ENCODE measurements at places on chromosomes 2 and 18.

- no peak for DNase-seq
Observed at GRCh38 chr2:190405070-190405469, 3.1 kb upstream of the MFSD6 start.

- peak; percentile 98 for DNase-seq
Observed at GRCh38 chr2:60530660-60531281, 22.7 kb downstream of the BCL11A start.

GRCh38 chr2:126864861-126865260 lies 33.8 kb upstream of the TEX51 start:
- DNase-seq: peak; percentile 15

- no peak for DNase-seq
Observed at GRCh38 chr18:60555625-60556024, 183.1 kb upstream of the MC4R start.

- DNase-seq: no peak
Observed at GRCh38 chr18:8151181-8151580, 458.1 kb upstream of the RAB12 start.

GRCh38 chr2:134642938-134643337 lies 75.9 kb downstream of the TMEM163 start:
- DNase-seq: no peak

- DNase-seq: no peak
Observed at GRCh38 chr2:227301523-227301922, 23.5 kb upstream of the MFF start.

DNA sequence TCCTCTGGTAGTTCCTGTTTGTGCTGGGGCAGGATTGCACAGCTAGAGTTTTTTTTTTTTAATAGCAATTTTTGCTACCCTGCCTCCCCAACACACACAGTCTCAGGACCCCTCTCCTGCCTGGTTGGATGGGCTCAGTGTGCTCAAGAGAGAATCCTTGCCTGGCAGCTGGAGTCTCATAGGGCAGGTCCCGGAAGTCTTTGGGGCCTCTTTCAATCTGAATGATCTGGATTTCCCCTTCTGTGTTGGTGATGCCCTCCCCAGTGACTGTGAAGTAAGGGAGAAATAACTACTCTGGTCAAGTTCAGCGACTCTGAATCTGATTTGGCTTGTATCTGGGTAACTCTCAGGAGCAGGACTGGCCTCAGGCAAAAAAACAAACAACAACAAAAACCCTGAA lies 220.6 kb upstream of the LRRTM1 start:
- no peak for DNase-seq

- no peak for DNase-seq
Observed at GRCh38 chr2:158890296-158890905, 78.0 kb upstream of the TANC1 start.

DNA sequence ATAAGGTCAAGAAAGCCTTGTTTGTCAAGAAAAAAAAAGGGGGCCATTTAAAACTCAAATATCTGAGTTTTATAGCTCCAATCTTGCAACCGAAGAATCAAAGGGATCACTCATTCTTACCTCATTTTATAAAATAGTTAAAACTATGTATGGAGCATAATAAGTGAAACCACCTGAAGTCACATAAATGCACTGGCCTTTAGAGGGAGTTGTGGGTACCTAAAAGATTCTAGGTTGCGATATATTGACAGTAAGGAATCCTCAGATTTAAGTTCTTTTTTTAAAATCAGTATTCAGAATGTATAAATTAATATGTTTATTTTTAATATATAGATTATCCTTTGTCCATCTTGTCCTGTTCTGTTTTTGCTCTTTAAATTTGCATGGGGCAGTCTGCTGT lies 3.4 kb downstream of the ARHGAP28 start:
- DNase-seq: no peak

GRCh38 chr2:26630669-26631360 lies 10.4 kb downstream of the CIB4 start:
- no peak for DNase-seq

GRCh38 chr18:12839526-12840196 lies 44.4 kb downstream of the PTPN2 start:
- DNase-seq: no peak

DNA sequence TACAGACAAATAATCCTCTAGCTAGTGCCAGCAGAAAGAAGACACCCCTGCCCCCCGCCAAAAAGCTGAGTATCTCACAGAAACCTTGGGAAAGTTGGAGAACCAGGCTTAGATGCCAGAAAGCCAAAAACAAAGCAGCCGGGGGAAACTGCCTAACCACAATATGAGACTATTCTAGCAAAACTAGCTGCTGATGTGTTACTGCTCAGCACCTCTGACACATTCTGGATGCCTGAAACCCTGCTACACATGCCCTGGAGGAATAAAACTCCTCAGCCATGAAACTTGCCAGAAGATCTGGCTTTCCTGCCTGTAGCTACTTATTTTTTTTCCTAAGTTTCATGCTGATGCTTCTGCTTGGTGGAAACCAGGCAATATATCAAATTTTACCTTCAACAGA lies 122.7 kb upstream of the GCFC2 start:
- DNase-seq: no peak

GRCh38 chr18:67305466-67305865 lies 211.1 kb downstream of the DSEL start:
- DNase-seq: no peak

GRCh38 chr2:147772781-147773180 lies 72.0 kb upstream of the ACVR2A start:
- no peak for DNase-seq

DNA sequence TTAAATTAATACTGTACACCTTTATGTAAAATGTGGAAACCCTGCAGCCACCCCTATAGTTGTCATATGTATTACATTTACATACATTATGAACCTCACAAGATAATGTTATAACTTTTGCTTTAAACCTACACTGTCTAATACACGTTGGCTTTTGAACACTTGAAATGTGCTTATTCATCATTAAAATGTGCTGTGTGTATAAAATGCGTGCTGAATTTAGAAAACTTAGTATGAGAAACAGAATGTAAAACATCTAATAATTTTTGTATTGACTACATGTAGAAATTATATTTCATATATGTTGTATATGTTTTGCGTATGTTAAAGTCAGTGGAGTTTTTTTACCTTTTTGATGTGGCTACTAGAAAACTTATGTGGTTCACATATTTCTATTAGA lies 68.8 kb downstream of the MAPRE2 start:
- DNase-seq: no peak

- peak; percentile 59 for DNase-seq
Observed at GRCh38 chr18:70246061-70246466, 40.6 kb upstream of the RTTN start.

- DNase-seq: no peak
Observed at GRCh38 chr2:154092571-154092970, 220.8 kb downstream of the GALNT13 start.

GRCh38 chr2:24971536-24972314 lies at the start of gene DNAJC27:
Gene DNAJC27, minus strand, starts transcription at chr2:24971955. Its CDS starts 51 bp downstream, at chr2:24971904.
- peak; percentile 99 for DNase-seq

DNA sequence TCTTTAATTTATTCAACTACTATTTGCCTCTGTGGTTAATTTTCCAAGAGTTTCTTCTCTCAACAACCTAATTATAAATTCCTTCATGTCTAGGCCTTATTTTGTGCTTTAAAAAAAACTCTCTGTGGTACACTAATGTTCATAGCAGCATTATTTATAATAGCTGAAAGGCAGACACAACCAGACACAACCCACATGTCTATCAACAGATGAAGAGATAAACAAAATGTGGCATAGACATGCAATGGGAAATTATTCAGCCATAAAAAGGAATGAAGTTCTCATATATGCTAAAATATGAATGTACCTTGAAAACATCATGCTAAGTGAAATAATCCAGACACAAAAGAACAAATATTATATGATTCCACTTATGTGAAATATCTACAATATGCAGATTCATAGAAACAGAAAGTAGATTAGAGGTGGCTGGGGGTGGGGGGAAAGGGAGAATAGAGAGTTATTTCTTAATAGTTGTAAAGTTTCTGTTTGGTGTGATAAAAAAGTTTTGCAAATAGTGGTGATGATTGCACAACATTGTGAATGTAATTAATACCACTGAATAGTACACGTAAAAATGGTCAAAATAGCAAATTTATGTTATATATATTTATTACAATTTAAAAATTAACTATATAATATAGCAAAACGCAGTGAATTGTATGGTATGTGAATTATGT lies 28.1 kb upstream of the RASGRP3 start:
- DNase-seq: no peak

- DNase-seq: peak; percentile 81
Observed at GRCh38 chr2:182763311-182763912, 47.4 kb downstream of the DNAJC10 start.

DNA sequence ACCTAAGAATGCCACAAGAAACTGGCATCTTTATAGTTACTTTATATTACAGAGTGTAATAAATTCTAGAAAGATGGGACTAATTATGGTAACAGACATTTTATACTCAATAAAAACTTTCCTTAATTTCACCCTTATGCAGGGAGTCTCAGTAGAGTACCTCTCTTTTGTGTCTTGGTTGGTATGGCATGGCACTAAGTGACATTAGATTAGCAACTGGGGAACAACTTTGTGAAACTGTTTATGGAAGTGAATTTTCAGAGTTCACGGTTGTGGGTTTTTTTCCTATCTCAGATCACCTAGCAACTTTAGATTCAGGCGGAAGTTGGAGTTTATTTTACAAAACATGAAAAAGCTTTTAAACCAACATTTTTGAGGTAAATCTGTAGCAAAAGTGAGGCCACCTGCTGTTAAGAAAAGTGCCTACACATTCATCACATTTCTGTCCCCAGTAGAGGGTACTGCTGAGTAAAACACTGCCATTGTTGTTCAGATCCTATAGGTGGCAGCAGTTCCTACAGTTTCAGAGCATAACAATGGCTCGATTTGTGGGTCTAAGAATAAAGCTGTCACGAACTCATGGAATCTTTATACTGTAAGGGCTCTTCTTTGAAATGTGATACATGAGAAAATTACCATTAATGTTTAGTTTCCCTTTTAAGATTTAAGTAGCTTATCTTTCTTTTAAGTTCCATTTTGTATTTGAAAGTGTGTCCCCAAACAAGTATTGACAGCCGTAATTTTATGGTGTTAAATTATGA lies 117.6 kb downstream of the CAMKMT start:
- DNase-seq: peak; percentile 92

DNA sequence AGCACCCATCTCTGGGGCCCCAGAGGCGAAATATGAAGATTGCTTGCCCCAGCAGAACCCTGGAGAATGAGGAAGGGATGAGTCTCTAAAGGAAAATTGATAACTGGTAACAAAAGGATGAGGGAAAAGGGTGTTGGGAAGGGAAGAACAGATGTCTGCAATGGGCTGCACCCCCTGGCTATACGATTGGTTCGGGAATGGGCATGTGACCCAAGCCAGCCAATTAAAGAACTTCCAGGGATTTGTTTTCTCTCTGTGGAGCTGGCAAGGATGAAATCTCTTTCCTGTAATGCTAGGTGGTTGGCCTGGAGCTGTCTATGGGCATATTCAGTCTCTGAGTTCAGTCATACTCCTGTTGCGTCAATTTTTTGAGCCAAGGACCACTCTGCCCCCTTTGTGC lies 12.8 kb upstream of the NPPC start:
- DNase-seq: no peak

DNA sequence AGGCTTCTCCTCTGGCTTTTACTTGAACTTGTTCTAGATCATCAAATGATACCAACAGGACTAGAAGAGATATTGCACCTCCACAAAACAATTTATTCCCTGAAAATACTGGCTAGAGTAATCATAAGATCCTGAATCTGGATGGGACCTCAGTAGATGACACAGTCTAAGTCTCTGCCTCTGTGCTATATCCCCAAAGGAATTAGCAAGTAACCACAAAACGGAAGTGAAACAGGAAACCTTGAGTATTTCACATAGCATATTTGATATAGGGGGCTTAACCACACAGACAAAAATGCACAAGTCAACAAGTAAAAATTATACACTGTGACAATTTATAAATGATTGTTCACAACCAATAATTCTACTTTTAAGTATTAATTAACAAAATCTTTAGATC lies 456.9 kb upstream of the TNP1 start:
- DNase-seq: no peak

DNA sequence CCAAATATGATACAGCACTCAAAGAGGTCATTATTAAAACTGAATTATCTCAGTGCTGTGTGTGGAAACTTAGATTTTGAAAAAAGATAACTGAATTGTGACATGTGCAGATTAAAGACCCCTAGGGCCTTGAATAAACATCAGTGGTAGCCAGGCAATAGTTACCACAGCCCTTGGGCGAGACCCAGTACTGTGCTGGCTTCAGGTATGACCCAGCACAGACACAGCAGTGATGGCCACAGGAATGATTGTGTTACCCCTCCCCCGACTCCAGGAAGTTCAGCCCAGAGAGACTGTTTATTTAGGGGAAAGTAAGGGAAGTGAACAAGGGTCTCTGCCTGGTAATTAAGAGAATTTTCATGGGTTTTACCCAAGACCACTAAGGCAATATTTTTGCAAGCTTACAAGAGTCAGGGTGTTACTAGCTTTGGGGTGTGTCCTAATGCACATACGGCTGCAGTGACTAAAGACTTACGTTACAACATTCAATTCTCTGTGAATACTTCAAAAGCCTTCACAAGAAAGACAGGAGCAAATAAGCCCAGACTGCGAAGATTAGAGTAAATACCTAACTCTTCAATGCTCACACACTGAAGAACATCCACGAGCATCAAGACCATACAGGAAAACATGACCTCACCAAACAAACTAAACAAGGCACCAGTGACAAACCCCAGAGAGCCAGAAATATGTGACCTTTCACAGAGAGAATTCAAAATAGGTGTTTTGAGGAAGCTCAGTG lies 28.2 kb upstream of the ITGAV start:
- no peak for DNase-seq

DNA sequence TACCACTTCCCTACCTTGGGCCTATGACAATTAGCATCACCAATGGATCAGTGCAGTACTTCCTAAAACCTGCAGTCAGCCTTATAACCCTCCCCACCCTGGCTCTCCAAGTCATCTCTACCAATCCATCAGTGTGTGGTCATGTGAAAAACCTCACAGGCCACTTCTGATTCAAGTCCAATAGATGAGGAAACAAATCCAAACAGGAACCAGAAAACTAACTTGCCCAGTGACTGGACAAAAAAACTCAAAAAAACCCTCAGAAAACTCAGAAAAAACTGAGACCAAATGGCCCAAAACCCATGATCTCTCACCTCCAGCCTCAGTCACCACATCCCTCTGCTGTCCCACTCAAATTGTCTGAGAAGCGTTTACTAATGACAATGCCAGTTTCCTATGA lies 43.3 kb downstream of the TGFA start:
- no peak for DNase-seq

DNA sequence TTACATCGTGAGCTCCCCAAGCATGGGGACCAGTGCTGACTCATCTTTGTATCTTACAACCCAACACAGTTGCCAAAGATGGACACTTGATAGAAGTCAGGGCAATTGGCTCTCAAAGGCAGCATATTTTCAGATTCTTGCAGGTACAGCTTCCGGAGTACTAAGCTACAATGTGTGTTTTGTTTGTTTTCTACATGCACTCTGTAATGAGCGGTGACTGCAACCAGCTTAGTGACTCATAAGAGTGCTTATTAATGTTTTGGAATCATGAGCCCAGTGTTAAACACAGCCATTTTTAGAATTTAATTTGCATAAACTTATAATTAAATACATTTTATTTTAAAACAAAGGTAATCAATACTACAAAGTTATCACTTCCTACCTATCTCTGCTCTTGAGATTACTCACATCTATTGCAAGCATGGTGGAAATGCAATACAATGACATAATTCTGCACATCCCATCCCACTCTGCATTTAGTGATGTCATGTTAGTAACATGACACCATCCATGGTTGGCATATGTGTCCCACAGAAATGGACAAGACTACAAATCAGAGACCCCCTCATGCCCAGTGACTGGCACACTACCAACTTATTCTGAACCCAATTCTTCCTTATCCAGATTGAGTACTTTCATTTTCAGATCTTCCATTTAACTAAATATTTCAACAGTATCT lies 399.8 kb upstream of the ST6GAL2 start:
- no peak for DNase-seq
